Naive thymus-derived CD4-positive, alpha-beta T cell (primary cell): ENCODE measurements at places on chromosomes 16 and 17.

DNA sequence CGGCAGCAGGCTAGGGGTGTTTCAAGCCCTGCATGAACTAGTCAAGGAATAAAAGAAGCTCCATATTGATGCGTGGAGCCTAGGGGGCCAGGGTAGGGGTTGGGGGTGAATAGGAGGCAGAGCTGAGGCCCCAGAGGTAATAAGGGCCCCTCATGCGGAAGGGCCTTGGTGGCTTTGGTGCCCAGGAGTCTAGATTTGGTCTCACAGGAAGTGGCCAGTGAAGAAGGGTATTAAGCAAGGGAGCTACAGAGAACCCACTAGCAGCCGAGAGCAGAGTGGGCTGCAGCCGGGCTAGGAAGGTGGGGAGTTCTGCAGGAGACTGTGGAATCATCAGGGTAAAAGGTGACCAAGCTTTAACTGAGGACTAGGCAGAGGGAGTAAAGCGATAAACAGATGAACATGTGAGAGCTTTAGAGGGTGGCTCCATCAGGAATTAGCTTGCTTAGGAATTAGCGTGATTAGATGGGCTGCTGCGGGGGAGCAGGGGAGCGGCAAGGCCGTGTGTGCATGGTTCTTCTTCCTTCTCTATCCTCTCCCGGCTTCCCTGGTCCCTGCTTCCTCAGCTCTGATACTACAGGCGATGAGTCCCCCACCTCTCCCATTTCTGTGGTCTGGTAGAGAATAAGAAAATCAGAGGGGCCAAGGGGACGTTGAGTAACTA lies 9.8 kb downstream of the GNGT2 start:
- DNase-seq, result no peak

GRCh38 chr16:56681939-56682702 lies at the start of gene MT1X:
TSS of gene MT1X (plus strand) at chr16:56682470. CDS start at chr16:56682541, 71 bp downstream.
- peak; percentile 92 for DNase-seq

GRCh38 chr16:11074131-11074530 lies 129.8 kb downstream of the CLEC16A start:
- DNase-seq, result no peak

GRCh38 chr17:17088541-17089525 lies 46.6 kb downstream of the MPRIP start:
- no peak for DNase-seq

- DNase-seq, result no peak
Observed at GRCh38 chr16:53257001-53257400, 177.3 kb upstream of the RBL2 start.

GRCh38 chr16:53755026-53755910 lies 51.3 kb downstream of the FTO start:
- no peak for DNase-seq

GRCh38 chr17:47959825-47960655 lies 2.4 kb upstream of the PRR15L start:
- no peak for DNase-seq

- DNase-seq, result no peak
Observed at GRCh38 chr17:46841561-46842379, 9.6 kb upstream of the WNT9B start.

GRCh38 chr17:69098625-69099024 lies 37.9 kb upstream of the ABCA9 start:
- no peak for DNase-seq

DNA sequence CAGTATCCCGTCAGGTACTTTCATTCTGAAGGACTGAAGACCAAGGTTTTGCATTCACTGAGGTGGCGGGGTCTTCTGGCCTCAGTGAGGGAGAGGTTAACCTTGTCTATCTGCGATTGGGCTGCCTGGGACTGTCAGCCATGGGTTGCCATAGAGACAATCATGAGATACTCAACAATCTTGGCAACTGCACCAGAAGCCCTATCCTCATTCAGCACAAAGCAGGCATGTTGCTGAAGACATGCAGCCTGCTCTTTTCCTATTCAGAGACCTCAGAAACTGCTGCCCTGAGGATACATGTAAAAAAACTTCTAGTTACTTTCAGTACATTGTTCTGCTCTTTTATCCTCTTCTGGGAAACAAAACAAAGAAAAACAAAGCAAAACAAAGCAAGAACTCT lies 146.3 kb upstream of the PIRT start:
- no peak for DNase-seq
